H9 (cell line): ENCODE measurements at places on chromosomes 4 and X. TPM values are rescaled to one million over a fixed set of nuclear protein-coding genes. Genes with fewer than 3 reads are reported as not detected.
A peak's percentile ranks its signal among the peaks of the same experiment; 100 is the strongest.

DNA sequence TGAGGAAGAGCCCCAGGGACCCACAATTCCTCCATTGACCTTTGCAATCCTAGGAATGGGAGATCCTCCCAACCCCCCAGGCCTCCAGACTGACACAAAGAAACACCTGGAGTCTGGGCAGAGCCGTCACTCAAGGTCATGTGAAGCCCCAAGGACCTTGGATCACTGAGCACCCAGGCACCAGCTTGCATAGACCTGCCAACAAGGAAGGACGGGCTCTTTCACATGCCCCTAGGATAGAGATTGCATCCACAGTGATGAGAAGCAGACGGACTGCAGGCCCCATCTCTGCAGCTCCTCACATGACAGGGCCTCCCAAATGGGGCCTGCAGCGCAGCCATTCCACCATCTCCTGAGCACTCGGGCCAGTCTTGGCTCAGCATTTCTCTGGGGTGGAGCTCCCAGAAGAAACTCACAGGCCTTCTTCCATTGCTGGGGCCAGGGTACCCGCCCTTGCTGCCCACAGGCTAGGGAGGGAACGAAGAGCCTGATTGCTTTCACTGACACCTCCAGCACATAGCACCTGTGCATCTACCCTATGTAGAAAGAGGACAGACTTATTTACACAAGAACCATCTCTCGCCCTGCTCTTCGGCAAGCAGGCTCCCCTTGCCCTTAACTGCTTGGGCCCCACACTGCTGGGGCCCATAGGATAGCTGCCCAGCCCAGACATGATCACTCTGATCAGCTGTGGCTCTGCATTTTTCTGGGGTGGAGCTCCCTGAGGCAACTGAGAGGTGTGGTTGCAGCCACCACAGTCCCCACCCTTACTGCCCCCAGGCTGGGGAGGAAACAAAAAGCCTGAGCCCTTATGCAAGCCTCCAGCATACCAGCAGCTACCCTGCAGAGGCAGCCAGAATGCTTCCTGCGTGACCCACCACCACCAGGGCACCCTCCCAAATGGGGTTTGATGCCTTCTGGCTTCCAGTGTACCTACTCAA lies 185.7 kb upstream of the ZCCHC13 start:
- no peak for DNase-seq

DNA sequence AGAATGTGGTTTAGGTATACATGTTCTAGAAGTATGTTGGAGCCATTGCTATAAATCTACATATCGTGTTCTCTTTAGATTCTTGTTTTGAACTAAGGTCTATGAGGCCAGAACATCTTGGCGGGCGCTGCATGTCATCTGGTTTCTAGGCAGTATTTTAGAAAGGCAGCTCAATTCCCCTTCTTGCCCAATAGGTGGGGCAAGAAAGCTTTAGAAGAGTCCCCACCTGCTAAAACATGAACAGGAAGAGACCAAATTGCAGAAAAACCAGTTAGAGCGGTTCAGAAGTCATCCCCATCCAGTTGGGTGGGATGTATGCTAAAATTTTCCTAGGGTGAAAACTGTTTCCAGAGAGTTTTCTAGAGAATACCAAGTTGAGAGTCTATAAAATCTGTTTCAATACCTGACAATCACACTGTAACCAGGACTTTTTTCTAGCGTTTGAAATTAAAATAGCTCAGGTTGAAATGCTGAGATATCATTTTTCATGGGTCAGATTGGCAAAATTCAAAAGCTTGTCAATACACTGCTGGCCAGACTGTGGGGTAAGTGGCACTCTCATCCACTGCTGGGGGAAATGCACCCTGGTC lies 17.5 kb upstream of the SH3KBP1 start:
- DNase-seq = no peak

DNA sequence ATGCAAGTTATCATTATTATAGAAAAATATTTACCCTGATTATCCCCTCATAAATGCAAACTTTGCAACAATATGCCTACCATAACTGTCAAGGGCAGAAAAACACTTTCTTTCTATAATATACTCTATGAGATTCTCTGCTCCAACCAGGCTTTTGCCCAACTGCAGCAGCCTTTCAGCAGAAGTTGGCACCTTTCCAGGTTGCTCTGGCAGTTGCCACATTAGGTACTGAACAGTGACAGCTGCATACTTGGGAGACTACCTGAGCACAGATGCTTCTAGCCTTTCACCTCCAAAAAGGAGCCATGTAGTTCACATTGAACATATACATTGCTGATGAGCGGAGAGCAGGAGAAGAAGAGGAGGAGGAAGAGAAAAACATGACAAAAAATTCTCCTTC lies 69.5 kb upstream of the BRWD3 start:
- DNase-seq = no peak

DNA sequence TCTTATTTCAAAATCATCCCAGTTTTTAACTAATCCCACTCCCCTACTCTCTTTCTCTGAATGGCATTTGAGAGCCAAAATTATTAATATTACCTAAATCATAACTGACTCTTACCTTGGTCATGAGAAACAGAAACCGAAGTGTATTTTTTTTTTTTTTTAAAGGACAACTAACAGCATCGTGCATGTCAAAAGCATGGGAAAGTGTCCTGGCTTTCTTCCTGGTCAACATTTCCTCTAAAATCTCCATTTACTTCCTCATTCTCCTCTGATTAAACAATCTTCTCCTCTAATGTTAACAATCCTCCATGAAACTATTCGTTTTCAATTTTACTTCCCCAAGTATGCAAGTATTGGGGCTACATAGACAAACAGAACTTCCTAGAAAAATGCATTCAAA lies 2.1 kb upstream of the STS start:
- DNase-seq = no peak

GRCh38 chr4:153065276-153065675 lies 129.2 kb downstream of the FHDC1 start:
- no peak for DNase-seq

DNA sequence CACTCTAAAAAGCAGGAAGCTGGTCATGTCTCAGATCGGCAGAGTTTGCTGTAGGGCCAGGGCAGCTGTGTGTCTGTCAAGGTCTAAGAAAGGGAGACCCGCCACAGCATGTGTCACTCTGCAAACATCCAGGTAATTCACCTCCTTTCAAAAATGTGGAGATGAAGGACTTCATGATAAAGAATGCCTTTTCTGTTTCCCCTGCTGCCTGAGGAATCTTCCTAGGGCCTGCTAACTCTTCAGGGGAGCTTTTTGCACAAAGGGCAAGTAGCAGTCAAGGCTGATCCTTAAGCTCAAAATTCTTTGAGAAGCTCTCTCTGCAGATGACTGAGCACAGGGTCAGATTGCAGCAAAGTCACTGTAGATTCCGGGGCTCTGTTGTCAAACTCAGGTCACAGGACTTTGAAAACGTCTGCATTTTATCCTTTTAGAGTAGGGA lies 21.1 kb downstream of the RASL11B start:
- DNase-seq = no peak

DNA sequence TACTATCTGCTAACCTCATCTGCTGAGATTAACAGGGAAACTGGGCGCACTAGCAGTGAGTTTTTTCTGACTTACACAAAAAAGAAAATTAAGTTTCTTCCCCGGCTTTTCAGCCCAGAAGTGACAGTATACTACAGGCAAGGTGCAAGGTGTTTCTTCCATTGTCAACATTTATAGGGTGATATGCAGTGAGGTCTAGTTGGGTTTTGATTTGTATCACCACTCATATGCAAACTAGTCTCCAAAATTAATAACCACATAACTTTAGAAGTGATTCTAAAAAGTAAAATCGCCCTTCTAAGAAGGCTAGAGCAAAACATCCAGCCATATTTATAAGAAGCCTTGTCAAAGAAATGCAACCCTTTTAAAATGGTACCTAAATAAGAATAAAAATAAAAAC lies 640.1 kb downstream of the ARAP2 start:
- no peak for DNase-seq

DNA sequence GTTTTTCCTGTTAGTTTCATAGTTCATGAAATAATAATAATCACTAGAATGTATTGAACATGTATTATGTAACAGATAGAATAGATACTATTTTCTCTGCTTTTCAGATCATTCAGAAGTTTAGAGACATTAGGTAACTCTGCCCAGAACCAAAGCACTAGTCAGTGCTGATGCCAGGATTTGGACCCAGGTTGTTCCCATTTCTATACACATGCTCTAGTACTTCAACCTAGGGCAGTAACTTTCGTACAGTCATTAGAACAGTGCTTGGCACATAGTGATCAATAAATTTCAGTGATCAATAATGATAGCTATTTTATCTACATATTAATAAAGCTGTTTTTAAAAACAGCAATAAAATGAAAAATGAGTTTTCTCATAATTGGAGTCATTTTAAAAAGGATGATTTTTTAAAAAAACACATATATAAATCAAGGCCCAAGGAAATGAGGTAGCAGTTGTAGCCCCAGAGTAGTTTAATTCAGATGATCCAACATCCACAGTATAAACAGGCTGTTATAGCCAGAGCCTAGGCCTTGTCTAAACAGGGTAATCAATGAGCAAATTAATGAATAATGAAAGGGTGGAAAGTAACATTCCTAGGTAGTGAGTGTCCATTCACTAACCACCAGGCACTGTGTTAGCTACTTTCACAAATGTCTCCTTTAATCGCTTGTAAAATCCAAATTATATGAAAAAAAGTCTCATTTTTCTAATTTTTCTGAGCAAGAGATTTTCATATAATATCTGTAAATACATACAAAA lies 25.6 kb downstream of the TXK start:
- DNase-seq = no peak

- DNase-seq = no peak
Measured at GRCh38 chrX:11352296-11352741, 59.1 kb downstream of the AMELX start.

DNA sequence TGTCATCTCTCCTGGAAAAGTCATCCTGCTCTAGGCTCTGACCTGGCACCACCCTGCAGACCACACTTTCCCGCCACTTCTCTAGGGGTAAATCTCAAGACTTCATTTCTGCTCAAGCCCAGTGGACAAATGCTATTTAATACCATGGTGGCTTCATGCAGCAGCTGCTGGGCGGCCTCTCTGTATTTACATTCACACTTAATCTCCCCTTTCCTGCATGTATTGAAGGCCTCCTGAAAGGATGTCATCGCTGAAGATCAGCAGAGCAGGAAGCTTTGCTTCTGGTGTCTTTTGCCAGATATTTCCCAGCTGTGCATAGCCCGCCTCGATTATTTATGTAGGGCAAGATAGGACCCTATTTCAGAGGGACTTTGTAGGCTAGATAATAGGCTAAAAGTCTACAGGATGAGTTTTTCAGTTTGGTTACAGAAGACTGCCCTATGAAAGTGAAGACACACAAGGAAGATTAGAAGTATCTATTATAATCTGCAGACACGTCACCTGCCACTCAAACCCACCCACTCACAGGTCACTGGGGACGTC lies 17.2 kb downstream of the PROM1 start:
- DNase-seq = no peak

DNA sequence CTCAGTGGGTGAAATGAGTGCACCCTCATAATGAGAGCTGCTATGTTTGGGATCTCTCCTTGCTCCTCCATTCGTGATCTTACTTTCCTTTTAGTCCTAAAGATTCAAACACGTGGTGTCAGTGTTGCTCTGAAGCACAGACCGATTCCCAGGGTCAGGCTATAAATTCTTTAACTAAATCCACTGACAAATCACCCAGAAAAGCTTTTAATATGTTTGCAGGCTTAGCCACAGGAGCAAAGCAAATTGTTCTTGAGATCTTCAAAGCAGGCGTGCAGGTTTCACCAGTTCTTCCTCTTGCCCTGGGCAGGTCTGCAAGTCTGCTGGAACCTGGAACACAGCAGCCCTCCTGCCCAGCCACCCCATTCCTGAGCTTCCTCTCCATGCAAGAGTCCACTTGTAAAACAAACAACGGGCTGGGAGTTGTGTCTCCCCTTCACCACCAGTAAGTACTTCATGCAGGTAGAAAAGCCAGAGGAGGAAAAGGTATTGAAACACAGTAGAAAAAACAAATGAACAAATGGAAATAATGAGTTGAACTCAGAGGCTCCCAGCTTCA lies 70.1 kb upstream of the ENPP6 start:
- DNase-seq = peak; percentile 44

GRCh38 chr4:74121643-74122579 lies 22.9 kb upstream of the CXCL2 start:
- DNase-seq = no peak

- DNase-seq = peak; percentile 54
Measured at GRCh38 chrX:110795645-110796406, at the start of gene CHRDL1. Gene CHRDL1, minus strand, starts transcription at chrX:110795817. Its CDS starts 3,636 bp downstream, at chrX:110792181.

DNA sequence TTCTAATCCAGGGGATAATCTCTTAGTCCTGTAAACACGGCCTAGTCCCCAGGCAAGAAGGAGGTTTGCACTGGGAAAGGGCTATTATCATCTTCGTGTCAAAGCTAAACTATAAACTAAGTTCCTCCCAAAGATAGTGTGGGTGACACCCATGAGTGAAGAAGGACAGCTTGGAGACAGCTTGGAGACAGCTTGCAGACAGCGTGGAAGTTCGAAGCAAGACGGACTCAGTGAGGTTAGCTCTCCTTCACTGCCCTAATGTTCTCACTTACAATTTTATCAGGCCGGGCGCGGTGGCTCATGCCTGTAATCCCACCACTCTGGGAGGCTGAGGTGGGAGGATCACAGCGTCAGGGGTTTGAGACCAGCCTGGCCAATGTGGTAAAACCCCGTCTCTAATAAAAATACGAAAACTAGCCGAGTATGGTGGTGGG lies 19.2 kb upstream of the PLCXD1 start:
- no peak for DNase-seq

DNA sequence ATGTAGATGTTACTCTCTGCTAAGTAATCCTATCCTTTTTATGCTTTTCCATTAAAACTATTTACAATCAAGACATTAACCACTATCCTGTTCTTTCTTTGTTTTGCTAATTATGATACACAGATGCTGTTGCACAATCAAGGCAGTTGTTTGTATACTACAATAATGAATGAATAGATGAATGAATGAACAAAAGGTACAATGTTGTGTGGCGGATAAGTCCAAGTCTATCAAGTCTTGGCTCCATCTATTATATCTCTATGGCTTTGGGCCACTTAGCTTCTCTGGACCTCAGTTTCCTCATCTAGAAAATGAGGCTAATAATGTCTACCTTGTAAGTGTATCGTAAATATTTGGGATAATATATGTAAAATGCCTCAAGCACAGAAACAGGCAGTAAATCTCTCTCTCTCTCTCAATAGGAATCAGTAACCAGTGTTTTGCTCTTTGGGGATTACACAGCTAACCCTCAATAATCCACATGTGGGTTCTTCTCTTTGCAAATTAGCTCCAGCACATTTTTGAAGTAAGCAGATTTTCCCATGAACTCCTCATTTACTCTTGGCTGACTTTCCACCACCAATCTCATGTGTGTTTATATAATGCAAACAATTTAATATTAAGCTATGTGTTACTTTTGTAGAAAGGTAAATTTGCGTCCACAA lies 27.8 kb upstream of the TSPAN5 start:
- DNase-seq = no peak

DNA sequence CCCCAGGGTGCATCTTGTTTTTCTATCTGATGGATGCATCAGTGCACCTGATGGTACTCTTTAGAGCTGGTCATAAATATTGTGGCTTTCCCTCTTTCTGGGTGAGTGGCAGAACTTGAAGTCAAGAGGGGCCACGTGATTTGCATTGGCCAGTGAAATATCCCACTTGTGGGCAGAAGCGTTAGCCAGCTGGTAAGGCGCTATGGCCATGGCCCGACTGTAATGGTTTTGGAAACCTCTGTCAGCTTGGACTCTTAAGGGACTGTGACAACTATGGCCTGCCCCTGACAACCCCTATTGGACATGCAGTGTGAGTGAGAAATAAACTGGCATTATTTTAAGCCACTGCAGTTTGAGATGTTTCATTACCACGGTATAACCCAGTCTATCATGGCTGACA lies 72.8 kb downstream of the SEL1L3 start:
- no peak for DNase-seq

UGT2A1 gene
- 0.26 TPM in 1 of 2 replicates, not detected in the other for total RNA-seq

SSX1 gene
- total RNA-seq = not detected in 2 replicates

PDGFRA gene
- total RNA-seq = 6.6 and 6.8 TPM in 2 replicates

SPANXN2 gene
- not detected in 2 replicates for total RNA-seq

IQCM gene
- total RNA-seq = 0.15 TPM in 2 replicates

ATOH1 gene
- not detected in 2 replicates for total RNA-seq
